ENCODE measurements at places on chromosomes 12 and 14.

- no peak for DNase-seq
These were observed 130.8 kb upstream of the PTPRQ start for GRCh38 chr12:80313209-80313608.

DNA sequence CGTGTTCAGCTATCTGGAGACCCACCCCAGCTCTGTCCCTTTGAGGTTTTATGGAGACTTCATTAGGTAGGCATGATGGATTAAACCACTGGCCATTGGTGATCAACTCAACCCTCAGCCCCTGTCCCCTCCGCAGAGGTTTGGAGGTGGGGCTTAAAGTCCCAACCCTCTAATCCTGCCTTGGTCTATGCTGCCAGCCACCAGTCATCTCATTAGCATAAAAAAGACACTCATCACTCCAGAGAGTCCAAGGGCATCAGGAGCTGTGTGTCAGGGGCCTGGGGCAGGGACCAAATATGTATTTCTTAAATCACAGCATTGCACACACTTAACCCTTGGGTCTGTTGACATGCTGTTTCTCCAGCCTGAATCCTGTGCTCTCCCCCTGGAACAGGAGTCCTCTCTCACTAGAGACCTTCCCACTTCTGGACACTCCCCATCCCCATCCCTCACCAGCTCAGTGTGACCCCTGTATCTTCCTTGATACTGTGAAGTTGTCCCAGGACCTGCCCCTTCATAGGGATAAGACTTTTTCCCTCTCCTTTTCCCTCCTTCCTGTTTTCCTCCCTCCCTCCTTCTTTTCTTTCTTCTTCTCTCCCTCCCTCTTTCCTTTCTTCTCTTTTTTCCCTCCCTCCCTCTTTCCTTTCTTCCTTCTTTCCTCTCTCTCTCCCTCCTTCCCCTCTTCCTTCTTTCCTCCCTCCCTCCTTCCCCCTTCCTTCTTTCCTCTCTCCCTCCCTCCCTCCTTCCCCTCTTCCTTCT is 54.7 kb upstream of the CLMN start:
- no peak for DNase-seq

DNA sequence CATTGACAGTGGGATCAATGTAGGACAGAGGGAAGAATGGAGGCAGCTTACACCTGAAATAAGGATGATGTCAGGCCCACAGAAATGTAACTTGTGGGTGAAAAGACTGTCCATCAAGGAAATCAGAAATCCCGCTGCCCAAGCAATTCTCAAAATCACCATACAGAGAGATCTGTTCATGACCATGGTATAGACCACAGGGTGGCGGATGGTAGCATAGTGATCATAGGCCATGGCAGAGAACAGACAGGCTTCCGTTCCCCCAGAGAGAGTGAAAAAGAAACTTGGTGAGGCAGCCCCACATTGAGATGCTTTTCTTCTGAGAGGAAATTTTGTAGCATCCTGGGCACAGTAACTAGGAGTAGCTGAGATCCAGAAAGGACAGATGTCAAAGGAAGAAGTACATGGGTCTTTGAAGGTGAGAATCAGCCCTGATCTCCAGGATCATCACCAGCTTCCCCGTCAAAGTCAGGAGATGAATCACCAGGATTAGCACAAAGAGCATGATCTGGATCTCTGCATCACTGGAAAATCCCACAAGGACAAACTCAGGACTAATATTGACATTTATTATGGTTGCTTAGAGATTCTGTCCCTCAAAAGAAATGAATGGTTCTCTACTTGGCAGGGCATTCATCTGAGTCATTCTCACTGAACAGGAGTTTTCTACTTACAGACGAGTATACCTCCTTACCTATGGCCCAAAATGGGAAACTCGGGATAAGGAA is 5.5 kb upstream of the ZNF641 start:
- no peak for DNase-seq

GRCh38 chr12:550473-551260 is 90.9 kb downstream of the B4GALNT3 start:
- DNase-seq = no peak

DNA sequence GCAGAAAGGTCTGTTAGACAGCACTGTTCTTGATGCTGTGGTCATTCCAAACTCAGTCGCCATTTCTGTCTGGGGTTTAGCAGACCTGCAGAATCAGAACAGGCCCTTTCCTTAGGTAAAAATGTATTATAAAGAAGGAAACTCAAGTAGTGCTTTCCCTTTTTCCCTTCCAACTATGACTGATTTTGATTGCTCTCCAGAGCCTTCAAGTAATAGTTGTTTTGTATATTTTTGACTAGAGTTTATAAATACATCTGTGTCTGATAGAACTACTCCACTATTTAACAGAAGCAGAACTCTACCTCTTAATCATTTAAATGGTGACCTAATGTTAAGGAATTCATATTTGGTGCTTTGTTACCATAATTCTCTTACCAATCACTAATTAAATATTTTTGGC is 74.0 kb downstream of the WNK1 start:
- DNase-seq = no peak

Data from erythroblast (primary cell).